Stimulated activated CD8-positive, alpha-beta memory T cell treated with anti-CD3 and anti-CD28 coated beads, Interleukin-7, amount 100 ng/mL, for 48 hours (primary cell): ENCODE measurements at places on chromosomes 1 and 21.

DNA sequence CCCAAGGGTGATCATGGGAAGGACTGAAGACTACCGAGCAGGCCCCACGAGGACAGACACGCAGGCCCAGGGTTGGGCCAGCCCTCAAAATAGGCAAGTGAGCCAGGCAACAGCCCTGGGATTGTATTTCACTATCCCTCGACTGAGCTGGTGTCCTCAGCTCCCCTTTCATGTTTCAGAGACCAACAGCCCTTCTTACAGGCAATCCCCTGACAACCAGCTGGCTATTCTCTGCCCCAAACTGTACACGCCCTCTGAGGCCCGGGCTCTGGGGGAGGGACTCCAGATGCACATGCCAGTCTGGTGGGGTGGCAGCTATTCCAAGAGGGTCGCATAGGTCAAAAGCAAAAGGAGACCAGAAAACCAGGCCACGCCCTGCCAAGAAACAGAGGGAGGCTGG lies 243.0 kb downstream of the TOMM20 start:
- DNase-seq, result no peak

DNA sequence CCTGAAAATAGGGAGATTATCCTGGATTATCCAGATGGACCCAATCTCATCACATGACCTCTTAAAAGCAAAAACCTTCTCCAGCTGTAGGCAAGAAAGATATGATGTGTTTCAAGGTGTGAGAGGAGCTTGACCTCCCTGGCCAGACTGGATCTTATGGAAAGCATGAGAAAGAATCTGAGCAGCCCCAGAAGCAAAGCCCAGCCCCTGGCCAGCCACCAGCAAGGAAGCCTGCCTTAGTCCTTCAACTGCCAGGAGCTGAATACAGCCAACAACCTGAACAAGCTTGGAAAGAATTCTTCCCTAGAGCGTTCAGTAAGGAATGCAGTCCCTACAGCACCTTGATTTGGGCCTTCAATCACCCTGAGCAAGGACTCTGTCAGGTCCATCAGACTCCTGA lies 375.0 kb upstream of the CHRM3 start:
- DNase-seq, result no peak

- no peak for DNase-seq
Observed at GRCh38 chr1:169287280-169287679, 80.3 kb downstream of the NME7 start.

GRCh38 chr1:187445066-187445465 lies 616.3 kb downstream of the PLA2G4A start:
- DNase-seq, result no peak

- DNase-seq, result no peak
Observed at GRCh38 chr1:5779608-5780323, 212.5 kb downstream of the NPHP4 start.
